ENCODE measurements at places on chromosomes 3 and 15. TPM values are rescaled to one million over a fixed set of nuclear protein-coding genes. Genes with fewer than 3 reads are reported as not detected.

Gene PLSCR4
- total RNA-seq = 0.82 TPM

Gene VGLL3
- total RNA-seq = 1.8 TPM

Gene ACKR2
- total RNA-seq = 0.20 TPM

Gene TMEM45A
- total RNA-seq = 16.1 TPM

Gene C3orf20
- not detected for total RNA-seq

Gene BSN
- total RNA-seq = 0.07 TPM
